Vagina (tissue), 2 donors: ENCODE measurements at places on chromosomes 3 and 15.
A peak's percentile ranks its signal among the peaks of the same experiment; 100 is the strongest.

DNA sequence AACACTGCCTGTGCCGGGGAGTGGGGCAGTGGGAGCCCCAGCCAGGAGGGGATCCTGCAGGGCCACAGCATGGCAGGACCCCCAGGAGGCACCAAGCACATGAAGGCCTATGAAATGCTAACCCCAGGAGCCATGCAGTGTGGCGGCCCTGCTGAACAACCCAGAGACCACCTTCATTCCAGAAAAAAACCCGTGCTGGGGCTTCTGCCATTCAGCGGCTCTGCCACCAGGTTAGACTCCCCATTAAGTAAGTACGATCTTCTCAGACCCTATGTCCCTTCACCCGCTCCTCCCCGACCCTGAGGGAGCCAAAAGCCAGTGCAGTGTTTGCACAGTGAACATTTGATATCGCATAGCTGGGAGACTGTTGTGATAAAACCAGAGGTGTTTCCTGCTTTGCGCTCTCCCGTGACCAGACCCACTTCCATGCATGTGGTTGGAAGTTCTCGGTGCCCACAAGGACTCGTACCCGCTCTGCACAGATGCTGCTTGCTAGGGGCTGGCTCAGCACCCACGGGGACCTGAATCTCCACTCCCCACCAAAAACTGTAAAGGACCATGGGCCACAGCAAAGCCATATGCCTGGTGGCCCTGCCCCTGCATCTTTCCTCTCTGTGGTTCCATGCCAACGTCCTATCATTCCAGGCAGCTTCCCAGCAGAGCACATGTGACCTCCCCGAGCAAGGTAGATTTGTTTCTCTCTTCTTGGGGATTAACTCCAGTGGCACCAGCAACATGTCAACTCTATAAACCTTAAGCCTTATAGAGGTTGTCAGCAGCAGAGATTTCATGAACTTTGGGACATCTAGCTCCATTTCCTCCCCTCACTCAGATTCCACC is 5.3 kb downstream of the PLA2G4D start:
- no peak for DNase-seq

DNA sequence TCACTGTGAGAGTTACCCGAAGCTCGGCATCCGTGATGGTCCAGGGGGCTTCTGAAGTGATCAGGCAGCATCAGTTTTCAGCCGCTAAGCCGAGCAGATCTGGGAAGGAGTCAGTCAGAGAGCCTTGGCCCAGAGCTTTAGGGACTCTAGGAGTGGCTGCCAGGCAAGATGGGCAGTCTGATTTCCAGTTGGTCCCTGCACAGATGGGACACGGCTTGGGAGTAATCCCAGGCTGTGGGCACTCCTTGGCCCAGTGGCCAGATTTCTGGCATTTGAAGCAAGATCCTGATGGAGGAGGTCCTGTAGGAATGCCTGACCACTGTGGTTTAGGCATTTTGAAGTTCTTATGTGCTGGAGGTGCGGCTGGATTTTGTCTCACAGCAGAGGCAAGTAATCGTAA is 10.5 kb upstream of the IP6K2 start:
- no peak for DNase-seq

- DNase-seq: no peak
Measured at GRCh38 chr3:105615814-105616213, 249.1 kb downstream of the ALCAM start.

DNA sequence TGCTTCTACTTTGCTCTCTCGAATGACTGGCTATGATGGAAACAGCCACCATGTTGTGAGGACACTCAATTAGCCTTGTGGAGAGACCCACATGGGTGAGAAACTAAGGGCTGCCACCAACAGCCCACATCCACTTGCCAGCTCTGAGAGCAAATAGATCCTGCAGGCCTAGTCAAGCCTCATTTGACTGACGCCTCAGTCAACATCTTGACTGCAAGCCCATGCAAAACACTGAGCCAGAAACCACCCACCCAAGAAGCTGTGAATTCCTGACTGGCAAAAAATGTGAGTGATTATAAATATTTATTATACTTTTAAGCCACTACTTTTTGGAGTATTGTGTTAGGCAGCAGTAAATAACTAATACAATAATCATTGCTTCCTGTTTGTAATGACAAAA is 58.4 kb downstream of the NOX5 start:
- DNase-seq: no peak

DNA sequence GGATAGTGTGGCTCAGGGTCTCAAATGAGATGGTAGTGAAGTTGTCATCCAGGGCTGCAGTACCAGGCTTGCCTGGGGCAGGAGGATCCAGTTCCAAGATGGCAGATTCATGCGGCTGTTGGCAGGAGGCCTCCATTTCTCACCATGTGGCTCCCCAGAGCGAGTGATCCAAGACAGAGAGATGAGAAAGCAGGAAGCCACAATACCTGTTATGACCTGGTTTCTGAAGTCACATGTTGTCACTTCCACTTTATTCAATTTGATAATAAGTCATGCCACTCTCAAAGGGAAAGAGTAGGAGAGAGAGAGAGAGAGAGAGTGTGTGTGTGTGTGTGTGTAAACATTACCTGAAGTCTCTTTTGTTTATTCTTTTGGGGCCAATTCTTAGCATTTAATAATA is 30.1 kb downstream of the TMOD2 start:
- no peak for DNase-seq

DNA sequence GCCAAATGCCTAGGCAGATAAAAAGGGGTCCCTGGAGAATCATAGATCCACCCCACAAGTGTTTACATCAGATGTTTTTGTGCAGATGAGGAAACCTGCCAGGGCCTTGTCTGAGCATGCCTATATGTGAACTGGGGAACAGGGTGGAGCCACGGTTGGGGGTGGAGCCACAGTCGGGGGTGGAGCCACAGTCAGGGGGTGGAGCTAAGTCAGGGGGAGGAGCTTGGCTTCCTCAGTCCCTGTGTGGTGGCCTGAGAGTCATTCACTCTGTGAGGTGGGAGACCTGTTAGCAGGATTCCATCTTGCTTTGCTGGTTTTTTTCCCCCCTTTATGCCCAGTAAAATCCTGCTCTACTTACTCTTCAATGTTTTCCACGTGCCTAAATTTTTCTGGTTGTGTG is 57.8 kb upstream of the TGFBR2 start:
- DNase-seq: no peak

- DNase-seq: peak; percentile 75
Measured at GRCh38 chr3:20064796-20065564, 24.7 kb downstream of the KAT2B start.

GRCh38 chr3:166187237-166187636 is 350.0 kb upstream of the BCHE start:
- no peak for DNase-seq

DNA sequence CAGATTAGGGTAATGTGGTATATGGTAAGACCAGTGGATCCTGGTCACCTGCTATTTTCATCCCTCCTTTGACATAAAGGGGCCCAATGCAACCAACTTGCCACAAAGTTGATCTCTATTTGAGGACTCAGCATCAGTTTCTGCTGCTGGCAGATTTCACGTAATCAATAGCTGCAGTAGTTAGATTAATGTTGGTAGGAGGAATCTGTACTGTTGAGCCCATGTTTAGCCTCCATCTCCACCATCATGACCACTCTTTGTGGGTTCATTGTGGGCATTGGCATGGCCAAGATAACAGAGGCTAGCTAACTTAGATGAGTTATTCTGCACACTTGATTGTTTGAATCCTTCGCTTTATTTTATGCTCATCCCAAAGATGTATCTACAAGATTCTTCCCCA is 29.9 kb downstream of the CGGBP1 start:
- DNase-seq: no peak

- no peak for DNase-seq
Measured at GRCh38 chr15:73464602-73465001, 21.6 kb downstream of the REC114 start.

DNA sequence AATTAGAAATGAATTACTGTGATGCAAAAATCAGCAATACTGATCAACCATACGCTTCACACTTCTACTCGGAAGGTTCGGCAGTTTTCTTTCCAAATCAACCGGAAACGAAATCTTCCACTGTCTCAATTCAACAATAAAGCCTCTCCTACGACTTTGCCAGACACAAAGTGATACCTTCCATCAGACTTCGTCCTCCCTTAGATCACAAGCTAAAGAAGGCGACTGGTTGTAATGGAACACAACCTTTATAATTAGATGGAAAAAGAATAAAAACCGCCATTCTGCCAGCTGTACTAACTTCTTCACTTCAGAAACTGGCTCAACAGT is 618 bp downstream of the PARL start:
- DNase-seq: no peak

GRCh38 chr3:179991883-179992282 is 44.9 kb downstream of the PEX5L start:
- DNase-seq: no peak

- no peak for DNase-seq
Measured at GRCh38 chr3:14082108-14082657, 42.5 kb downstream of the CHCHD4 start.

GRCh38 chr3:792630-793029 is 300.2 kb upstream of the CNTN6 start:
- DNase-seq: no peak
